CD4-positive, alpha-beta T cell treated with Interleukin-12 subunit alpha and Interleukin-12 subunit beta, for 1 hour (primary cell): ENCODE measurements at places on chromosomes 7 and 10.
A peak's percentile ranks its signal among the peaks of the same experiment; 100 is the strongest.

GRCh38 chr7:138978541-138979184, 2.5 kb downstream of the KIAA1549 start:
- DNase-seq, result no peak

DNA sequence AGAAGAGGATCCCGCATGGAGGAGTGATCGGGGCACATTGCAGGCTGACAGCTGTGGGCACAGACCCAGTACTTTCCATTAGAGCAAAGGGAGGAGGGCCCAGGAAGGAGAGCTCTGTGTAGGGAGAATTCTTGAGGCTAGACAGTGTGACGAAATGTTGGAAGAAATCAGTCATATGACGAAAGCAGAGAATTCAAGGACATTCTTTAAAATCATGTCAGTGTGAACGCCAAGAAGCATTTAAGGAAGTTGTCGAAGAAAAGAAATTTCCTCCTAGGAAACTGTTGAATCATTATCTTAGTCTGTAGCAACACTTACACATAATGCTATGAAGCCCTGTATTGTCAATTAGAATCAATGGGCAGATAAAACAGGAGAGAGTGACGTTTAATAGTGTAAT, 191.3 kb upstream of the ADARB2 start:
- no peak for DNase-seq

DNA sequence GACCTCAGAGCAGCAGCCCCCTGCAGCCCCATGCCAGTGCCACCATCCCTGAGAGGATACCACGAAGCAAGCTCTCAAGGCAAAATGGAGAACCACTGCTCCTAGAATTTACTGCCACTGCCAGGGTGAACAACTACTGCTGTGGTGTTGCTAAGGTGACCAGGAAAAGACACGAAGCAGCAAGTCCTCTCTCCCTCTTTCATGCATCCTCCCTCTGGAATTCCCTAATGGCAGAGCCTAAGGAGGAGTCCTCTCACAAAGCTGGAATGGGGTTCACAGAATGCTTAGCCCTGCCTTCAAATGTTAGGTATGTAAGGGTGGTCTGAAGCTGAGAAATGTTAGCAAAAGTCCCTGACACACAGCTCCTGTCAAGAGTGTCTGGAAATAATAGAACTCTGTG, 35.8 kb upstream of the NPSR1 start:
- DNase-seq, result no peak

GRCh38 chr7:19410106-19410505, 264.9 kb upstream of the FERD3L start:
- no peak for DNase-seq

GRCh38 chr7:1537535-1538412, 7.3 kb downstream of the MAFK start:
- DNase-seq, result no peak

GRCh38 chr10:24981161-24981710, 28.8 kb upstream of the PRTFDC1 start:
- DNase-seq, result no peak

- peak; percentile 80 for DNase-seq
These were observed 94.8 kb upstream of the TARP start for GRCh38 chr7:38368191-38368605.

- no peak for DNase-seq
These were observed 256.2 kb upstream of the ZNF32 start for GRCh38 chr10:43904844-43905243.

GRCh38 chr10:109875828-109876821, 47.2 kb downstream of the XPNPEP1 start:
- no peak for DNase-seq

- DNase-seq, result no peak
These were observed 66.5 kb downstream of the VPS50 start for GRCh38 chr7:93298671-93299070.

DNA sequence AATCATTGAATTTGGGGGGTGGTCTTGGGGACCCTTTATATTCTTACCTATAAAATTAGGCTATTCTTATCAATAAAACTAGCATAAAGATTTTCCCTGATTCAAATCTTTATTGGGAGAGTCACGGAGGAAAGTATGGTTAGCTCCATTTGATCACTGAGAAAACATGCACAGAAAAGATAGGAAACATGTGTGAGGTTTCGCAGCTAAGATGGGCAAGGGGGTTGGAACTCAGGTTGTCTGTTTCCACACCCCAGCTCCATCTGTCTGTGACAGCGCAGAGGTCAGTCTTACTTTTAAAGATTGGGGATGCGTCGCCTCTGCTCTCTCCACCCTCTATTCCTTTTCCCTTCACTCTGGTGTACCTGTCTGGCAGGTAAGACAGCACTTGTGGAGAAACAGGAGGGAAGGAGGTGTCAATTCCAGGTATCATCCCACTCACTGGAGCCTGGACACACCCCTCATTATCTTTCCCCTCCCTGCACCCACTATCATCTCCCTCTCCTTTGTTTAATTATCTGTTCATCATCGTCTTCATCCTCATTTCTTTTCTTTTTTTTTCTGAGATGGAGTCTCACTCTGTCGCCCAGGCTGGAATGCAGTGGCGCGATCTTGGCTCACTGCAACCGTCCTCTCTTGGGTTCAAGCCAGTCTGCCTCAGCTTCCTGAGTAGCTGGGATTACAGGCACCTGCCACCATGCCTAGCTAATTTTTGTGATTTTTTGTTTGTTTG, 2.4 kb upstream of the DENND10 start:
- DNase-seq, result no peak

DNA sequence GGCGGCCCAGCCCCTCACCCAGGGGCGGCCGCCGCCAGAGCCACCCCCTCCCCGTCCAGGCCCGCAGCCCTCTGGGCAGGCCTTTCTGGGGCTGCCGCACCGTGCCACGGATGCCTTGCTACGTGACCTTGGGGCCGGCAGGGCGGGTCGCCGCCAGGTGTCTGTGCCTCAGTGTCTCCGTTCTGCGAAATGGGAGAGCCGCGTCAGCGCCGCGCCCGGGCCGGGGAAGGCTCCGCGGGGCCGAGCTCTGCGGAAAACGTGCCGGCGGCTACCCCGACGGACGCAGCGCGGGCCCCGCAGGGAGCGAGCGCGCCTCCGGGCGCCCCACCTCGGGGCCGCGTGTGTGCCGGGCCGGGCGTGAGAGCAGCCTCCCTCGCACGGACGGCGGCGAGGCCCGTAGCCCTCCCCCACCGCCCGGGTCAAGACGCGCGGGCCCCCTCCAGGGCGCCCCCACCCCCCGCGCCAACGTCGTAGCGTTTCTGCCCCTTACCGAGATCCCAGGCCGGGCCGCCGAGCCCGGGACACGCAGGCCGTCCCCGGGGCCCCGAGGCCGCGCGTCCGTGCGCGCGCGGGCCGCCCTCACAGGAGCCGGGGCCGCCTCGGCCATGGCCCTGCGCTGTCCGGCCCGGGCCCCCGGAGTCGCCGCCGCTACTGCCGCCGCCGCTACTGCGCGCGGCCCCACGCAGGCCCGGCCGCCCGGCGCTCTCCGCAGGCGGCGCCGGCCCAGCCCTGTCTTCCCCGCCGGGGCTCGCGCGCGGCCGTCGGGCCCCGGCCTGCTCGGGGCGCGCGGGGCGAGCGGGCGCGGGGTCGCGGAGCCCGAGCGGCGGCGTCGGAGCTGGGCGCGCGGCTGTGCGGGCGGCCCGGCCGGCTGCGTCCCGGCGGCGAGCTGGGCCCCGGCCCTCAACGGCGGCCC, 1.1 kb downstream of the ZNF777 start:
- no peak for DNase-seq

DNA sequence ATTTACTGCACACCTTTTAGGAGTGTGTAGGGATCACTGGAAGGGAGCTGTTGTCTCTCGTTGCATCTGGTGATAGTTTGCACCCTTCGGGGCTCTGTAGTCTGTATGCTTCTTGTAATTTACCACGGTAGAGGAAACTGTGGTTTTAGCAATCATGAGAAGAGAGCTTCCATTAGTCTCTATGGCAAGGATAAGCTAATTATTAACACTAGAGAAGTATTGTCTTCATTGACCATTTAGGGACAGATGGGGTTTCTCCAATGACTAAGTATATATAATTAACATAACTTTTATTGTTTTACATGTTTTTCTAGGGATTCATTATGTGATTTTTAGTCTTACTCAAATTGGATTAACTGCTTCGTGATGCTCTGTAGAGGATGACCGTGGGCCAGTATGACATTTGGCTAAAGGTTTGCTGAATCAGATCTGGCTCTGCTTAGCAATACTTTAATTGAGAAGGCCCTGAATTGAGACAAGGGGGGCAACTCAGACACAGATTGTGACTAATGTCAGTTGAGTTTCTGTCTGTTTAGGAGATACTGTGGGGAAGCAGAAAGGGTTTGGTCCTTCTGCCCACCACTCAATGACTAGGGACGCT, 8.7 kb downstream of the SLC18A2 start:
- DNase-seq, result no peak

DNA sequence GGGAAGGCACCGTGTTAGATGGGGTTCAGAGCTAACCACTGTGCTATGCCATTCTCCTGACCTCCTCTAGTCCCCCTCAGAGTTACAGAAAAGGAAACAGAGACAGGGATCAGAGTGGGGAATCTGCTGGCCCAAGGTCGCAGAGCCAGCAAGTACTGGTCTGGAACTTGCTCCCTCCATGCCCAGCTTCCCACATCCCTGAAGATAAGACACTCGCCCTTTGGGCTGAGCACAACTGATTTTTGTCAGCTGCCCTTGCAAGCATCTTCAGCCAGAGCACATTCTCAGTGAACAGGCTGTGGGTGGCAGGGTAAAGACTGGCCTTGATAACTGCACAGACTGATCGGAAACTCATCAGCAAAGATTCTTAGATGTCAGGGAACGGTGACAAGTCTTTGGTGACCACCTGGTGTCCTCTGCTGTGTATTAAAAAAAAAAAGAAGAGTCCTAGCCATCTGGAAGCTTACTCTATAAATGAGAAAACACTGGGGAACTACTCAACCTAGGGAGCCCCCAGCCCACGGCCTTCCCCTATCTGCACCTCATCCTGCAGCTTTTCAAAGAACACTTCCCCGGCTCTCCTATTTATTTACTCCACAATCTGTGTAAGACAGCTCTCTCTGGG, 1.3 kb upstream of the SORBS1 start:
- no peak for DNase-seq

DNA sequence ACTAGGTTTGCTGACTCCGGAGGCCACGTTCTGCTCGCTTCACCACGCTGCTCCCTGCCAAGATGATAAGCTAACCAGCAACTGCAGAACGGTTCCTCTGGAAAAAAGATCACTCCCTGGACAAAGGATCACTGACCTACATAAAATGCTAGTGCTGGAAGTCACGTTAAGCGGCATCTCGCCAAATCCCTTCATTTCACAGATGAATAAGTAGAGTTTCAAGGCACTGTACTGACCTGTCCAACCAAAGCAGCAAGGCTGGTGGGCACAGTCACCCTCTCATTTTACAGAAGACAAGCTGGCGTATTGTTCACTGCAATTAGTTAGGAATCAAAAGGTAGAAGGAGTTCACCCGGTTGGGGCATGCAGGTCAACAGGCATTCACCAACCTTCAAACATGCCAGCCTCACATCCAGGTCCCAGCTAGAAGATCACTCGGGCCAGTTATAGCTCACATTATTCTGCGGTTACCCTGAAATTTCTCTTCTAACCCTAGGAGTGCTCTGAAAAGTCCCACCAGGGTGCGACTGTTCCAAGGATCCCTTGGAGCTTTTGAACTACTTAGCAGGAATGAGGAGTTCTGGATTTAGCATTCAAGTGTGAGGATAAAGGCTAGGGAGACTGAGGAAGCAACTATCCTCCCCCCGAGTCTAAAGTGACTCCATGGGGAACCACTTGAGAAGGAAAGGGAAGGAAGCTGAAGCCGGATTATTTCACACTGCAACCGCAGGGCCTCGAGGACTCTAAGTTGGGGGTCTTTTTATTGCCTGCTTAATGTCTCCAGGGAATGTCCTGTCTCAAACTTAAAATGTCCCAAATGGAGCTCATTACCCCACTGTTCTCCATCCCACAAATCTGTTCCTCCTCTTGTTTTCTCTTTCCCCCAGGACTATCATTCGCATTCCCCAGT, 32.8 kb downstream of the HIPK2 start:
- DNase-seq, result no peak

DNA sequence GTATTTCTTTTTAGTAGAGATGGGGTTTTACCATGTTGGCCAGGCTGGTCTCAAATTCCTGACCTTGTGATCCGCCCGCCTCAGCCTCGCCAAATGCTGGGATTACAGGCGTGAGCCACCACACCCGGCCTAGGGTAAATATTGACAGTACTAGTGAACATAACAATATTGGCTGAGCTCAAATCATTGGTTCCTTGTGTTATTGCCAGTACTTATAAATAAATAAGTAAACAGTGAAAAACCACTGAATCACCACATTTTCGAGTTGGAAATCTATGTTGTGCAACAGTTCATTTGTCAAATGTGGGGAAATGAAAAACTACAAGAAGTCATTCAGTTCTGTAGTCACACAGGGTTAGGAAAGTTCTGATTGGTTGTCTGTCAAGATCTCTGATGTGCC, 15.8 kb downstream of the RPP30 start:
- no peak for DNase-seq

GRCh38 chr7:82163586-82163985, 280.0 kb downstream of the CACNA2D1 start:
- DNase-seq, result no peak

DNA sequence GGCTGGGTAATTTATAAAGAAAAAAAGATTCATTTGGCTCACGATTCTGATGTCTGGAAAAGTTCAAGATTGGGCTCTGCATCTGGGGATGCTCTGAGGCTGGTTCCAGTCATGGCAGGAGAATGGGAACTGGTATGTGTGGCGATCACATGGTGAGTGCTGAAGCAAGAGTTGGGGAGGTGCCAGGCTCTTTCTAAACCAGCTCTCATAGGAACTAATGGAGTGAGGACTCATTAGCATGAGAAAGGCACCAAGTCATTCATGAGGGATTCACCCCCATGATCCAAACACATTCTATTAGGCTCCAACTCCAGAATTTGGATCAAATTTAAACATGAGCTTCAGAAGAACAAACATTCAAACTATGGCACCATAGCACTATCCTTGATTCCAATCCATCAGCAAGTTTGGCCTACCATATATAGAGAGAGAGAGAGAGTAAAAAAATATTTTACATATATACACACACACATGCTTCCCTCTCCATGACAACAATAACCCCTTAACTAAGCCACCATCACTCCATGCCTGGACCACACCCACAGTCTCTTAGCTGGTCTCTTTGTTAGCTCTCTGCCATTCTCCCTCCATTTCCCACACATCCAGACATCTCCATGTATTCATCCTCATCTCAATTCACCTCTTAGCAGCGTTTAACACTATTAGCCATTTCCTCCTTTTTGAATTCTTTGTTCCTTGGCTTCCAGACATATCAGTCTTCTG, 57.9 kb downstream of the NPY start:
- DNase-seq, result no peak

GRCh38 chr10:110304394-110304779, 333 bp downstream of the SMNDC1 start:
- DNase-seq, result no peak

DNA sequence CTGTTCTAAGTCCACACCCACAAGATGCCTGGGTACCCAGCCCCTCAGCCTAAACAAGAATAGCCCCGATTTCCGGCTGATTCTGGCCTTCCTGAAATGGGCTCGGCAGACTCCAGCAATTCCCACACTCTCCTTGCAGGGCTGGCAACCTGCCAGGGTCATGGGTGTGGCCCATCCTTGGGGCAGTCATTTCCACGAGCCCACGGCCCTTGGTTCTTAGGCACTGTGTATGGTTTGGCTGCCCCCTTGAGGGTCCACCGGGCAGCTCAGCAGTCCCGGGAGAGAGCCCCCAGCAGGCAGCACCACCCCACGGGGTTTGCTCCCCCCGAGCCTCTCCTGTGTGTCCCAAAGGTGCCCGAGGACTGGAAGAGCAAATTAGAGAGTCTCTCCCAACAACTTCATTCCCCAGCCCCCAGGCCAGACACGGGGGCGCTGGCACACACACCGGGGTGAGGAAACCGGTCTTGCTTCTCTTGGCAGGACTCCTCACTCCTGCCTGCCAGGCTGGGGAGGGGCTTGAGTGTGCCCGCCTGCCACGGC, 142.2 kb downstream of the EMX2 start:
- DNase-seq, result no peak
